ENCODE measurements at places on chromosomes 16 and 17. TPM values are rescaled to one million over a fixed set of nuclear protein-coding genes. Genes with fewer than 3 reads are reported as not detected.

Gene CASKIN1
- total RNA-seq = 0.14 TPM

Gene KIF2B
- not detected for total RNA-seq

Gene PIK3R6
- total RNA-seq = not detected

Gene CSF3
- total RNA-seq = 38.9 TPM

Gene GP1BA
- total RNA-seq = not detected

DNA sequence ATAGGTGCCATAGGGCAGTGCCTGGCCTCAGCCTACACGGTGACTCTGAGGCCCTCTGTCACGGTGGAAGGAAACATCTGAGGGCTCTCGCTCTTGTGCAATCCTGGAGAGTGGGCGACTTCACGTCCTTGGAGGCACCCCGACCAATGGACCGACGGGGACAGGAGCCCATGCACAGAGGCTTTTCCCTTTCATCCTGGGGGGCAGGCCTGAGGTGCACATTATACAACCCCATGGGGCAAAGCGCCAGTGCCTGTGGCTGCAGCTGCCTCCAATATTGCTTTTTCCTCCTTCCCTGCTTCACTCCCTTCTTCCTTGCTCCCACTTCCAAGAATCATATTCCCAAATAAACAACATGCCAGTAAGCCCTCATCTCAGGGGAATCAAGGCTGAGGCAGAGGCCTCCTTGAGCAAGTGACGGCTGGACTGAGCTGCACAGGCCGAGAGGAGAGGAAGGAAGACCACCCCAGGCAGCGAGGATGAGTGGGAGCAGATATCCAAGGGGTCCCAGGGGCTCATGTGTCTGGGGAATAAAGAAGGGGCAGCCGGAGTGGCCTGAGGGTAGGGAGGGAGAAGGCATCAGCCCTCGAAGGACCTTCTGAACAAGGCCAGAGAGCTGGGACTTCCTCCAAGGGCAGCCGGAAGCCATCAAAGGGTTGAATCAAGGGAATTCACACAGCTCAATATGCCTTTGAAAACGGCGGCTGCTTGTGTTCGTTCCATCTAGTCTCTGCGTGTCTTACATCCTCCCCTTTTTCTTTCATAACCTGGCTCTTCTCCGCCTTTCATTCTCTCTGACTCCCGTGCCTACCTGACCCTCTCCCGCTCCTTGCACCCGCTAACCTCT is 42.6 kb upstream of the RPL38 start:
- no peak overlapping the region for H3K27ac ChIP-seq
- peaks cover 4% of the 10 kb centered on the region for H3K27me3 ChIP-seq
- H3K36me3 ChIP-seq = no peaks in the 10 kb centered on the region
- DNase-seq = no peak

- H3K4me3 ChIP-seq = no peak overlapping the region
- no peak overlapping the region for H3K27ac ChIP-seq
- no peak for DNase-seq
- no peaks in the 10 kb centered on the region for H3K4me1 ChIP-seq
Observed at GRCh38 chr17:37884516-37884915, 39.7 kb upstream of the TBC1D3K start.

DNA sequence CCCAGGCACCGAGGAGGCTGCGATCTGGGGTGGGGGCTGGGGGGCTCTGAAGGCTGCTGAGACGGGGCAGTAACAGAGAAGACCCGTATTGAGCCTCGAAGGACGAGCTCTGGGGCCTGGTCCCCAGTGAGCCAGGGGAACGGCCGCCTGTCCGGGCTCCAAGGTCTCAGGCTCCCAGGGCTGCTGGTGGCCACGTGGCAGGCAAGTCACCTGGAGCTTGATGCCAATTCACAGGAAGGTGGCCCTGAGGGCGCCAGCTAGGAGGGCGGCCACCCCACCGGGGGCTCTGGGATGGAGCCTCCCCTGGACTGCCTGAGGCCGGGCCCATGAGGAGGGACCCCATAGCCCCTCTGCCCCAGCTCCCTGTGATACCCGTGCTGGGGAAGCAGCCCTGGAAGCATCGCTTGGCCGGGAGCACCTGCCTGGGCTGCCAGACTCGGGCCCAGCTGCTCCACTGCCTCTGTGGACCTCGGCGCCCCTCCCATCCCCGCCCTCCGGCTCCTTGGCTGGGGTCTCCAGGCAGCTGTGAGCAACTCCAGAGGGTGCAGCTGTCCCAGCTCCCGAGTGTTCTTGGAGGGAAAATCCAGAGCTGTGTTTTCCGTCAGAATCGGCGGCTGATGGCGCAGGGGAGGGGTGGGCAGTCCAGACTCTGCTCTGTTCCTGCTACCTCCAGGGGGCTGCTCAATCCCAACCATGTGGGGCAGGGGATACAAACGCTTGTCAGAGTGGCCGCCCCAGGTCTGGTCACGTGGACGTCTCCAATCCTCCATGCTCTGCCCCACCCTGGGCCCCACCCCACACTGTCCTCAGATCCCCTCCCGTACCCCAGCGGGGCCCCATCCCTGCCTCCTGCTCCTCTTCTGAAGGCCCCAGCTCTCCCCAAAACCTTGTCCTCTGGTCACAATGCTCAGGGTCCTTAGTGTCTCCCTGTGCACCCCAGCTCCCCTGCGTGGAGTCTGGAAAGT is 67.2 kb upstream of the GNG13 start:
- H3K27ac ChIP-seq = no peak overlapping the region
- no peaks in the 10 kb centered on the region for H3K27me3 ChIP-seq
- H3K4me1 ChIP-seq = no peaks in the 10 kb centered on the region
- no peaks in the 10 kb centered on the region for H3K36me3 ChIP-seq
- no peak for DNase-seq

DNA sequence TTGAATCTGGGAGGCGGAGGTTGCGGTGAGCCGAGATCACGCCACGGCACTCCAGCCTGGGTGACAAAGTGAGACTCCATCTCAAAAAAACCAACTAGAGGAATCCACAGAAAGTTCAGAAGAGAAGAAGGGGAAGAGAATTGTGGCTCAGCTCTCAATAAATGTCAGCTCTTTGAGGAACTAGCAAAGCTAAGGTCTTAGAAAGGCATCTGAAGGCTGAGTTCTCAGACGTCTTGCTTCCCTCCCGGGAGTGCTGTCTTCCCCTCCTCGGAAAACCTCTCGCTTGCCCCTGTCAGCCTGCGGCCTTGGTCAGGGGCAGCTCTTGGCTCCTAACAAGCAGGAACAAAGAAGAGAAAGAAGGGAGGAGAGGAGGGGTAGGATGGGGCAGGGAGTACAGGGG is 5.3 kb downstream of the SHPK start:
- H3K27ac ChIP-seq = no peak overlapping the region
- H3K4me3 ChIP-seq = no peak overlapping the region
- no peaks in the 10 kb centered on the region for H3K4me1 ChIP-seq
- DNase-seq = no peak

DNA sequence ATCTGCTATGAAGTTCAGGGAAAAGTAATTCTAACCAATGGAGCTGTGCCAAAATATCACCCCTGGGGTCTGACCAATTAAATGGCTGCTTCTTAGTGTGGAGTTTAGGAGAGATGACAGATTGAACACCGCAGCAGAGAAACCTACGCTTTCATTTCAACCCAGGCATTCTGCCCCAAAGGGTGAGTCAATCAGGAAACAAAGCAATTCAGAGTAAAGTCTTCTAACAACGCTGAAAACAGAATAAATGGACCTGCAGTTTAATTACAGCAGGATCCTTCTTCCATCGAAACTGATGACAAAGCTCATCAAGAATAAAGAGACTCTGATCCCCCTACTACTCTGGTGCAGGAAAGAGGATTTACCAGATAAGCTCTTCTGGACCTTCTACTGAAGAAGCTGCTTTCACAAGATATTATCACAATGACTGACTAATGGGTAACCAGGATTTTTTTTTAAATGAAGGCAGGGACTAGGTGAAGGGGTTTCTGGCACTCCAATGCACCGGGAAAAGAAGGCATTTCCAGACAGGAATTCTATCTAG is 16.7 kb downstream of the RFFL start:
- H3K4me1 ChIP-seq = peaks cover 27% of the 10 kb centered on the region
- DNase-seq = no peak
- no peaks in the 10 kb centered on the region for H3K27me3 ChIP-seq
- peak overlapping the region; percentile 55 for H3K27ac ChIP-seq

DNA sequence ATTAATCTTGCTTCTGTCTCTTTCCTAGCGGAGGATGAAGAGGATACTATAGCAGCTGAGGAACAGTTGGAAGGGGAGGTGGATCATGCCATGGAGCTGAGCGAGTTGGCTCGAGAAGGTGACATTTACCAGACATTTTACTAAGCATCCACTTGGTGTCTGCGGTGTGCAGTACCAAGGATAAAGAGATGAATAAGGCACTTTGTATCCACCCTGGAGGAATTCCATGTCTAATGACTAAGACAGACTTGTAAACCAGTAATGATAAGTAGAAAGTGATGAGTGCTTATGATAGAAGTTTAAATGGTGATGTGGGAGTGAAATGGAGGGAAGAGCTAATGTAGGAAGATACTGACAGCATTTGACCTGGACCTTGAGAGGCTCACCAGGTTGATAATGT is 12.0 kb downstream of the SRCAP start:
- H3K36me3 ChIP-seq = no peaks in the 10 kb centered on the region
- DNase-seq = no peak
- no peak overlapping the region for H3K4me3 ChIP-seq
- no peak overlapping the region for H3K27ac ChIP-seq
- H3K4me1 ChIP-seq = peaks cover 4% of the 10 kb centered on the region
- H3K27me3 ChIP-seq = no peaks in the 10 kb centered on the region

DNA sequence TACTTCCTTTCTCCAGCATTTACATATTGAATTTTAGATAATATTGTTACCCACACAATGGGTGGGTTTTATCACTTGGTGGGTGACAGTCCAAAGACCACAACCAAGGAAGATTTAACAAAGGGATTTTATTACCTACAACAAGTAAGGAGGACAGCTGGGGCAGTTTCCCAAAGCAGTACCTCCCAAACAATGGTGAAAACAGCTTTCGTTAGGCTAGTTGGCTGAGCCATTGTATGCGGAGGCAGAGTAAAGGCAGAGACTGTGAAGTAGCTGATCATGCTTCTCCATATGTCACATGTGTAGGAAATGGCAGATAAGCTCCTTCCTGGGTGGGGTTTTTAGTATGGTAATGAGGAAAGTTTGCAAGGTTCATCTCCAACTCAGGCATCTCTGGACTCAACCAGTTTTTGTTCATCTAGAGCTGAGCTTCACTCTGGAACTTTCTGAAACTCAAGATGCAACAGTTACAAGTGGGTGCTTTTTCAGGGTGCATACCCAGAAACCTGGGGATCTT is 104.3 kb upstream of the PSMD7 start:
- no peaks in the 10 kb centered on the region for H3K27me3 ChIP-seq
- H3K27ac ChIP-seq = no peak overlapping the region
- no peaks in the 10 kb centered on the region for H3K4me1 ChIP-seq
- H3K36me3 ChIP-seq = no peaks in the 10 kb centered on the region
- no peak for DNase-seq
- H3K4me3 ChIP-seq = no peak overlapping the region

Data from transverse colon (tissue), 4 donors.